ENCODE measurements at places on chromosomes 6 and 20.
A peak's percentile ranks its signal among the peaks of the same experiment; 100 is the strongest.

DNA sequence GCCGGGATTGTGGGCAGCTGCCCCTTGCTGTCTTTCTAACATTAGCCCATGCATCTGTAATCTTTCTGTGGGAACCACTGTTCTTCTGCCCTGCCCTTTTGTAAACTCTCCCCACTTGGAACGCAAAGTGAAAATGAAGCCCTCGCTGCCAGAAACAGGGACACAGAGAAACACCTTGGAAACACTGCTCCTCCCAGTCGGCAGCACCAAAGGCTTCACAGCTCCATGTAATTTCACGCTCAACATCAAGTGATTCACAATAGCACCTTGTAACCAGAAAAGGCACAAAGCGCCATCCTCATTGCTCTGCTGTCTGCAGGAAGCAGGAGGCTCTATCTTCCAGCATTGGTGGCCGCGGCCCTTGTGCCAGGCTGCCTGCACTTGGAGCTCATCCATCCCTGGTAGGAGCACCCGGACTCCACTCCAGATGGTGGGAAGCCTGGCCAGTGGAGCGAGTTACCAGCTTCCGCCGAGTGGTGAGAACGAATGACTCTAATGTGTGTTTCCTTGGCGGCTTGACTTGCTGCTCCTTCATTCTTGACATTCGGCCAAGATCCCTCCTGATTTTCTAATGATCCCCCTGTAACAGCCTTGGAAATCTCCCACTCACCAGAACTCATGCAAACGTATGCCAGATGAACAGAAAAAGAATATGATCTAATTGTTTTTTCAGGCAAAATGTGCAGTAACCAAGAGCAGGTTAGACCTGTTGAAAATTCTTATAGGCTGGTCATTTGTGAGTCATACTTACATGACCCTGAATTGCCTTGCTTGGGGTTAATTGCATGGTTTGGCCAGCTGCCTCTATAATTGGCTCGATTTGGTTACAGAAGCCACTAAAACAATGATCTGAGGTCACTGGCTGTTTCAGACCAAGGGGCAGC lies 169.1 kb upstream of the CDYL start:
- DNase-seq: peak; percentile 97

DNA sequence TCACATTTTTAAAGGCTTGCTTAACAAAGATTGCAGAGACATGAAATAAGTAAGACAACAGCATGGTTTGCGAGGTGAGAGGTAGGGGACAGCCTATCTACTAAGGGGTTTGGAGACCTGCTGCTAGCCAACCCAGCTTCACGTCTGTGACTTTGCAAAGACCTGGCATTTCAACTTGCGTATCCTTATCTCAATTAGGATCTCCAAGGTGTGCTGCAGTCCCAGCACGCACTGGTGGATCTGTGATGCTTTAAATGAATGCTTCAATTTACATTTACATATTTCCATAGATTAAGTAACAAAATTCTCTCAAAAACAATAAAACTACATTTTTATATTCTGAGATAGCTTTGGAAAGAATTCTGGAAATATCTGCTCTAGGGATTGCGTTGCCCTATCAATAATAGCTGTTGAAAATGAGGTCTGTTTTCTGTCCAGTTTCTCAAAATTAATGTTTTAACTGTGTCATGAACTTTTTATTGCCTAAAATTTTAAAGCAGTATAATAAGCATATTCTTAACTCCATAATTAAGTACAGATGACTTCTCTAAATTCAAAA lies 124.4 kb upstream of the EDN1 start:
- DNase-seq: no peak

GRCh38 chr6:14784596-14785492 lies 461.0 kb upstream of the JARID2 start:
- no peak for DNase-seq

- DNase-seq: no peak
Observed at GRCh38 chr6:166977621-166978525, 21.3 kb upstream of the CEP43 start.

GRCh38 chr6:116528780-116529179 lies 16.7 kb downstream of the TRAPPC3L start:
- DNase-seq: peak; percentile 40

DNA sequence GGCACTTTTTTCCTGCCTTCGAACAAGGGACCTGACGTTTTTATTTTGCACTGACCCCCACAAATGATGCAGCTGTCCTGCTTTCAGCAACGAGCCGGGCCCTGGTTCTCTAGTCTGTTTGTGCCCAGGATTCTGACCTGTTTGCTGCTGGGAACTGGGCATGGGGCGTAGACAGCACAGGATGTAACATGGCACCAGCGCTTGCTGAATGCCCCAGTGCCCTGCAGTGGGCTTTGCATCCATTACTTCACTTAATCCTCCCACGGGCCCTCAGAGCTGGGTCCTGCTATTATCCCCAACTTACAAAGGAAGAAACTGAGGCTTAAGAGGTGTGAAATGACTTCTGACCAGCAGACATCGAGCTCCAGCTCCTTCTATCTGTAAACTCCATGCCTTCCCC lies 80.4 kb upstream of the PMEPA1 start:
- DNase-seq: no peak

- DNase-seq: no peak
Observed at GRCh38 chr6:16850681-16851026, 89.4 kb upstream of the ATXN1 start.

DNA sequence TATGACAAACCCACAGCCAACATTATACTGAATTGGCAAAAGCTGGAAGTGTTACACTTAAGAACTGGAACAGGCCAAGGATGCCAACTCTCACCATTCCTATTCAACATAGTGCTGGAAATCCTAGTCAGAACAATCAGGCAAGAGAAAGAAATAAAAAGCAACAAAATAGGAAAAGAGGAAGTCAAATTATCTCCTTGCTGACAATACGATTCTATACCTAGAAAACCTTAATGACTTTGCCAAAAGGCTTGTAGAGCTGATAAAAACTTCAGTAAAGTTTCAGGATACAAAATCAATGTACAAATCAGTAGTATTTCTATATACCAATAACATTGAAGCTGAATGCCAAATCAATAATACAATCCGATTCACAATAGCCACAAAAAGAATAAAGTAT lies 32.4 kb downstream of the OR5V1 start:
- no peak for DNase-seq

GRCh38 chr6:35054106-35054742 lies 86.9 kb downstream of the TCP11 start:
- DNase-seq: no peak

GRCh38 chr6:46996860-46997641 lies 45.1 kb downstream of the ADGRF1 start:
- peak; percentile 33 for DNase-seq

DNA sequence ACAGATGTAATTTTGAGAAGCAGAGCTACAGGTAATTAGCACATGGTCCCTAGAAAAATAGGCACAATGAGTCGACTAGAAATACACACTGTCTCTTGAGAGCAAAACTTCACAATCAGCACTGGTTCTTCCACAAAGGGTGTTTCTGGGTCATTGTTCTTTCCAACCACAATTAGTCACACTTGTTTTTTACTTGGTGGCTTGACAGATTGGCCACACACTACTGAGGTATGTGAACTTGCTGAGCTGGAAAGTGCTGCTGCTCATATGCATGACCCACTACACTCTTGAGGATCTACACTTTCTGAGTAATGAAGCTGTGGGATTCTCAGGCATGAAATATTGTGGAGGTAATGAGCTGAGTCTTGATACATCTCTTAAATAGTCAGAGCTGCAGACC lies 347.7 kb downstream of the BCKDHB start:
- DNase-seq: peak; percentile 90

DNA sequence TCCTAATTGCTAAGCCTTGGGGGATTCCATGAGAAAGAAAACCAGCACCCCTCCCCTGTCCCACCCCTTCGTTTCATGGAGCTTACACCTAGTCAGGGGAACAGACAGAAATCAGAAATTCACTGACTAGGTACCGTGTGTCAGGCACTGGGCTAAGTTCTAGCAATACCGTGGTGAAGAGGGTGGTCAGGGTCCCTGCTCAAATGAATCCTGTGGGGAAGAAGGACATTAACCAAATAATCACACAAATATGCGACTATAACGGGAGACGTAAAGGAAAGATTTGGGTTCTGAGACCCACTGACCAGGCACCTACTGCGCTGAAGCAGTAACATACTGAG lies 65.1 kb upstream of the TOP1 start:
- no peak for DNase-seq

DNA sequence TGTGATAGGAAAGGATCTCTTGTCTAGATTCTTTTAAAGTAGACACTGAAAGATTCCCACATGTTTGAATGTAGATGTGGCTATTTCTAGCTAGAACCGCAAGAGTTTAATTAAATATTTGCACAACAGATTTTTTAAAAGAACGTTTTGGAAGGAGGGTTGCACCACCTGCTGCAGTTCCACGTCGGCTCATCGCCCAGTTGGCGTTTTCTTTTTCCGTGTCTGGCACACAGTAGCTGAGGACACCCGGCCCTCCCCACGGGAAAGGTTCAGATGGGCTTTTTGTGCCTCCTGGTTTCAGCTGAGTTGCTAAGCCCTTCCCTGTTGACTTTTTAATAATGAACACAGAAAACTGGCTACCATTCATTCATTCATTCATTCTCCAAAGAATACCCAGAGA lies 41.8 kb upstream of the DOK5 start:
- DNase-seq: no peak
